ENCODE measurements at places on chromosomes 4 and X. TPM values are rescaled to one million over a fixed set of nuclear protein-coding genes. Genes with fewer than 3 reads are reported as not detected.
A peak's percentile ranks its signal among the peaks of the same experiment; 100 is the strongest.

Gene TMEM255A
- total RNA-seq = 16.5 TPM

GRCh38 chrX:56066016-56066415 lies 166.1 kb upstream of the KLF8 start:
- ATAC-seq = no peak

DNA sequence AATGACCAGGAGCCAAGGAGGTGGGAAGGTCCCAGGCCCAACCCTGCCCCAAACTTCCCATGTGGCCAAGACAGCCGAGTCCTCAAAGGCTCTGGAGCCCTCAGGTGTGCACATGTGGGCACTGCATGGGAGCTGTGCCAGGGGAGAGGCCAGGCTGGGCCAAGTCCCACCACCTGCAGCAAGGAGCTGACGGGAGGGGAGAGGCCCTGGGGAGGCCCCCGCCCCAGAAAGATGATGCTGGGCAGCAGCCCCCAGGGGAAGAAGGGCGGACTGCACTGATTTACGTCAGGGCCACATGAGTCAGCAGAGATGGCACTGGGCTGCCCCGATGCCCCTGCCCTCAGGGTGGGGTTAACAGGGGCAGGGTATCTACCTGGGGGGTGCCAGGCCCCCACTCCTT lies 1.4 kb downstream of the L1CAM start:
- no peak for ATAC-seq

DNA sequence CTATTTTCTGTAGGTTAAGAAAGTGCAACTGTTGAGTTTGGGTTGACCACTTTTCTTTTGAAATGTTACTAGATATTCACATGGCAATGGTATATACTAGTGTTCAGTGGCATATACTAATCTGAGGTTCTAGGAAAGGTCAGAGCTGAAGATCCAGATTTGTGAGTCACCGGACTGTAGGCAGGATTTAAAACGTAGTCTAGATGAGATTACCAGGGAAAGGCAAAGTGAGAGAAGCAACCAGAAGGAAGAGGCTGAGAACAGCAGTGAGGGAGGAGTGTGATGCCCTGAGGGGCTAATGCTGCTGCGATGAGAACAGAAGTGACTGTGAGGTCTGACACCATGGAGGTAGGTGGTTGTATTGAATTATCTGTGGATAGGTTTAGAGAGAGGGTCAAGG lies 9.7 kb upstream of the PLA2G12A start:
- no peak for ATAC-seq

- peak; percentile 7 for ATAC-seq
These were observed 1.8 kb downstream of the SH3BP2 start for GRCh38 chr4:2794486-2795299.

All from motor neuron (in vitro differentiated cells).